ACHN (cell line): ENCODE measurements at places on chromosomes 4 and X.

DNA sequence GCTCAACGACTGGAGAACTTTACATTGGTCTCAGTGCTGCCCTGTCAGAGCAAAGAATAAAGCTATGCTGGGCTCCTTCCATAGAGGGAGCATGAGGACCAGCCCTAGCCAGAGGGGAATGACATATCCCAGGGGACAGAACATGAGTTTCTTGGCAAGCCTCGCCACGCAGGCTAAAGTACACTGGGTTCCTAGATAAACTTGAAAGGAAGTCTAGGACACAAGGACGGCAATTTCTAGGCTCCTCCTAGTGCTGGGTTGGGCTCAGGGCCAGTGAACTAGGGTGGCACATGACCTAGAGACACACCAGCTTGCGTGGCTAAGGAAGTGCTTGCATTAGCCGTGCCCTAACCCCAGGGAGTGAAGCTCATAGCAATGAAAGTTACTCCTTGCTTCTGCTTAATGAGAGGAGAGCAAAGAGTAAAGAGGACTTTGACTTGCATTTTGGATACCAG is 141.0 kb downstream of the MAB21L2 start:
- no peak for DNase-seq

- peak; percentile 1 for DNase-seq
These were observed 96.2 kb upstream of the CCSER1 start for GRCh38 chr4:90030953-90031352.

- DNase-seq = peak; percentile 9
These were observed 80.8 kb upstream of the MAB21L2 start for GRCh38 chr4:150501009-150501727.

DNA sequence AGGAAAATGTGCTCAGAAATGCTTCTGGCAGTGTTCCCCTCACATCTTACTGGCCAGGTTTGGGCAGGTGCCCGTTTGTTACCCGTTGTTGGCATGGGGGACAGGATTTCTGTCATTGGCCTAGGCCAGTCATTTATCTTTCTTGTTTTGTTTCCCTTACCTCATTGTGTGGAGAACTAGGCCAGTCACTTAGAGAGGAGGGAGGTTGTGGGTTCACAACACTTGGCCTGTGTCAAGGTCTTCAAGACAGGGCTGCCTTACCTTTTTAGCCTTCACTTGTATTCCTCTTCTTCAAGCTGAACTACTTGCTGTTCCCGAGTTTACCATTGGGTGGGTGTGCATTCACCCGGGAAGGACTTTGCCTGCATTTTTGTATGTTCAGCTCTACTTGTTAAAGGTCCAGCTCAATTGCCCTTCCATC is 17.7 kb downstream of the SNX25 start:
- DNase-seq = peak; percentile 21

- DNase-seq = no peak
These were observed 173.2 kb downstream of the PDGFC start for GRCh38 chr4:156798438-156798837.

GRCh38 chr4:77820649-77821561 is 1.7 kb upstream of the CNOT6L start:
- DNase-seq = no peak

GRCh38 chrX:73932522-73932921 is 369.5 kb downstream of the CHIC1 start:
- no peak for DNase-seq

DNA sequence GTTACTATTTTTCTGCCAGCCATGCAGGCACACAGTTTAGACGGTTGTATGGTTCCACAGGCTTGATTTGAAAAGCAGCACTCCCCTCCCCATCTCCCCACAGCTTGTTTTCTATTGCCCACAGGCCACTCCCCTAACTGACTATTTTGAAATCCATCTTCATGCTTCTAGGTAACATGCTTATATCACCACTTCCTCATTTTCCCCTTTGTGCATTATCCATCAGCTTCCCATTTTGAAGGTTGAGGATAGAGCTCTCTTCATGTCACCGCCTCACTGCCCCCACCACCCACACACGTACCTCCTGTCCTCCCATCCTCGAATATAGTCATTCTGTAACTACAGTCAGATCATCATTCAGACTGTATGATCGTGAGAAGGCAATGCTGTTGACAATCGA is 224.7 kb downstream of the MID1 start:
- DNase-seq = no peak

GRCh38 chr4:106671716-106672115 is 303.1 kb upstream of the GIMD1 start:
- no peak for DNase-seq

- DNase-seq = no peak
These were observed 388.9 kb downstream of the SPRY1 start for GRCh38 chr4:123785538-123785937.

DNA sequence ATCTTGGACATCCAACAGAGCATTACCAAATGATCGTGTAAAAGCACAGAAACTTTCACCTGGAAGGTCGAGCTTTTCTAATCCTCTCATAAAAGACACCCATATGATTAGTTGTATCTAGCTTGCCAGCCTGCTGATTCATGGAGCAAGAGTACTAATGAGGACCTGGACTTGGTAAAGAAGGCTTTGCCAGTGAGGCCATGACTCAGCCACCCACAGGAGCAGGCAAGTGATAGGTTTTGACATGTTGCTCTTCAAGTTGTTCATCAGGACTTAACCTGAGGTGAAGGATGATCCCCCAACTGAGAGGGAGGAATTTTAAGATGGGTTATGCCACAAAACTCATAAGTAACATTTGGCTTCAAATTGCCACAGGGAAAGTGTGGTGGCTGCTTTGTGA is 24.7 kb upstream of the EPGN start:
- peak; percentile 64 for DNase-seq

GRCh38 chr4:1874201-1874600 is 3.0 kb downstream of the NSD2 start:
- no peak for DNase-seq

- DNase-seq = no peak
These were observed 19.8 kb upstream of the SORCS2 start for GRCh38 chr4:7172508-7172907.

- no peak for DNase-seq
These were observed 1051.4 kb upstream of the PRKX start for GRCh38 chrX:4764888-4765287.

DNA sequence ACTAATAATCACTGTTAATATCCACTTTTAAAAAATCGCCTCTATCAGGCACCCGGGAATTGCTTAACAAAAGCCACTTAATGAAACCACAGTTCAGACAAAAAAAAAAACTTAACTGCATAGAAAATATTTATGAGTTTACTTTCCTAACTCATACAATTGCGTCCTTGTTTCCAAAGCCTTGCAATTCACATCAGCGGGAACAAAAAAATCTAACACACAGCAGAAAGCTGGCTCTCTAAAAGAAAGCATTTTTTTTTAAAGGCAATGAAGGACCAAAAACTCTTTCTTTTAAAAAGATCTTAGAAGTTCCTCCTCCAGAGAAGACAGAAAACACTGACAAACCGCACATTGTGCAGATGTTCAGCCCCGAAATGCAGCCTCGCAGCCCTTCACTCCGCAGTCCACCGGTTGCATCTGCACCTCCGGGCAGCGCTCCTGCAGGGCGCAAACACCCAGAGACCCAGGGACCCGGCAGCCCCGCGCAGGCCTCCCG is 812 bp downstream of the FAT1 start:
- DNase-seq = peak; percentile 42

DNA sequence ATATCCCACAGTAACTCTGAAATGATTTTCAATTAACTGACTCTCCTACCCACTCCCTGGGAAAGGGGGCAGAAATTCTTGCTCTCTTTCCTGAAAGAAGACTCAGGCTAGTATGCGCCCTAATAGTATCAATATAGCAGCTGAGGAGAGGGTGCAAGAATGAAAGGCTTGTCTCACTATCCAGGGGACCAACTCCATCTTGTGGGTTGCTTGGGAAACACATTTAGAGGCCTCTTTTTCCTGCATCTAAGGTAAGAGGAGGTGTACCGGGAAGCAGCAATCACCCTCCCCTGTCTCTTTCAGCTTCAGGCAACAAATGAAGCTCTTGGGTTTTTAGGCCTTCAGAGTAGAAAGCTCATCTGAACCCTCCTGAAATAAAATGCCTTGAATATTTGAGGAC is 11.3 kb downstream of the TMEM255A start:
- peak; percentile 3 for DNase-seq

DNA sequence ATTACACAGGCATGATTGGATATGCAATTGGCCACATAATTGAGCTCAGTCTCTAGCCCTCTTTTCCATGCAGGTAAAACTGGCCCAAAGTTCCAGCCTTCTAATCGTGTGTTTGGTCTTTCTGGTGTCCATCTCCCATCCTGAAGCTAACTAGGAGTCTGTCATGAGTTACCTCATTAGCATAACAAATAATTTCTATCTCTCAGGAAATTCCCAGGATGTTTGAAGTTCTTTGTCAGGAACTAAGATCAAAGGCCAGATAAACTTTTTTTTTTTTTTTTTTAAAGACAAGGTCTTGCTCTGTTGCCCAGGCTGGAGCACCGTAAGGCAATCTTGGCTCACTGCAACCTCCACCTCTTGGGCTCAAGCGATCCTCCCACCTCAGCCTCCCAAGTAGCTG is 15.8 kb downstream of the ATXN3L start:
- DNase-seq = no peak

DNA sequence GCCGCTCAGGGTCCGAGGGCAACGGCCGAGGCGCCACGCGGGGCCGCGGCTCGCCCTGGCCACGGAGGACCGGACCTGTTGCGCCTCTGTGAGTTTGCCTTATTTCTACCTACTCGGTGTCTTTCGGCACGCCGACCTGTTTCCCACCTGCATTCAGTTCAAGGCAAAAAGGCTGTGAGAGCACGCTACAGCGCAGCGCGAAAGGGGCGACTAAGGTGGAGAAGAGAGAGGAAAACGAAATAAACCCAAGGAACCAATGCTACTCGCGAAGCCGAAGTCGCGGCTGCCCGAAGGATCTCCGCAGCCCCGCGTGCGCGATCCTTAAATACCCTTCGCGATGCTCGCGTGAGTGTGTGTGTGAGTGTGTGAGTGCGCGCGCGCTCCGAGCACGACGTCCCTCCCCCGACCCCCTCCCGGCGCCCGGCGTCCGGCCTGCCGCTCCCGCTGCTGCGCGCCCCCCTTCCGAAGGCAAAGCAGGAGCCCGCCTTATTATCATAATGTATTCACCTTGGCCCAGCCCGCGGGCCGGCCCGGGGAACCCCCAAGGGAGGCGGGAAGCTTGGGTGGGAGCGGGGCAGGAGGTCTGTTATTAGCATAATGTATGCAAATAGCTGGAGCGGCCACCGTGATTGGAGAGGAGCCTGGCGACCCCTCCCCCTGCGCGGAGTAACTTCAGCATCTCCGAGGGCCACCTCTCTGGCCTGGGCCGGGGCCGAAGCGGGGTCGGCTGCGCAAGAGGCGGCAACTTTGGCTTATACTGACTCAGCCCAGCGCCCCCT is at the start of gene COL25A1:
TSS of gene COL25A1 (minus strand) at position 298 of the 779 bp plus-strand sequence.
- peak; percentile 25 for DNase-seq

DNA sequence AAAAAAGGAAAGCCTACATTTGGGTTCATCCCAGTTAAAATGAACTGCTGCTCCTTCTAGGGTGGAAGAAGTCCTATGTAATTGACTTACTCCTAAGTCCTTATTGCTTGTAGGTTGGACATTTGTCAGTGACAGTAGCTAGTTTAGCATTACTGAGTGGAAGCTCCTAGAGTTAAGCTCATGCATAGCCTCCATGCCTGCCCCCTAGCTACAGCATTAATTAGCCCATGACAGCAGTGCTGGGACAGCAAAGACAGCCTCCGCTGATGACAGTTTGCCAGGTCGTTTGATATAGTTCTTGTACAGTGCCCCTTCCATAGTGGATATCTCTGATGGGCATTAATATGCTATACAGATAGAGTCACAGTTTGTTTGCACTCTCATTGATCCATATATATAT is 18.7 kb upstream of the GALNTL6 start:
- no peak for DNase-seq

DNA sequence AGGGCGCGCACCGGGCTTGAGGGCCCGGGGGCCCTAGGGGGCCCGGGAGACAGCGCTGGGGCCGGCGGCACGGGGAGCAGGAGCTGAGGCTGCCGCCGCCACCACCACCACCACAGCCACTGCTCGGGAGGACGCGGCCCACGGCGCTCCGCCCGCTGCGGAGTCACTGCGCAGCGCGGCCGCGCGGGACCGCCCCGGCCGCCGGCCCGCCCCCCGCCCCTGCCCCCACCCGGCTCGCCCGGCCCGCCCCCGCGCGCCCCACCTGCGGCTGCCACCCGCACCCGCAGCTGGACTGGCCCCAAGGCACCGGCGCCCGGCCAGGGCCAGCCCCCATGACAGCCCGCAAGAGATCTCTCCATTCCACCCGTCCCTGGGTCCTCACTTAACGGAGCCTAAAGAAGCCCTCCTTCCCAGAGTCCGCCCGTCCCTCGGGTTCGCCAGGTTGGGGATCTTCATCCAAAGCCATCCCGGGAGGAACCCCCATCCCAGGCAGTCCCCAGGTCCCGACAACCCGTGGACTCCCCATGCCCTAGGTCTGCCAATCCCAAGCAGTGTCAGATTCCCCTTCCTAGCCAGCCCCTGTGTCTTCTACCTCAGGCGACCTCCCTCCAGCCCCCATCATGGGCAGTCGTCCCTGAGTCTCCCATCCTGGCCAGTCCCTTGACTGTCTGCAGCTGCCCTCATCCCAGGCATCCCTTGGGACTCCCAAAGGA is 40.0 kb upstream of the IQSEC2 start:
- no peak for DNase-seq

- DNase-seq = peak; percentile 39
These were observed 35.7 kb downstream of the ACE2 start for GRCh38 chrX:15564981-15565579.

DNA sequence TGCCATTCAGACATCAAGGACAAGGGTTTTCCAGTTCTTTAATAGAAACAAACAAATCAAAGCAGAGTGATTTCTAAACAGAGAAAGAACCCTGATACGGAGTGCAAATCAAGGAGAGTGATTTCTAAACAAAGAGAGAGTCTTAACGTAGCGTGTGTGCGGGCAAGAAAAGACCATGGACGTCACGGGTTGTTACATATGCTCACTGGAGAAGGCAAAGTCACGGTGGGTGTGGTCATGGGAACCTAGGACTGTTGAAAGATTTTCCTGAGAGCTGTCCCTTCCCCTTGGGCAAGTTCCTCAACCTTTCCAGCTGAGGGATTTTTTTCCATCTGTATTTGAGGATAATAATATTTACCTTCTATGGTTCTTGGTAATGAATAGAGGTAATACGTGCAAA is 95.0 kb upstream of the SLC34A2 start:
- DNase-seq = no peak

- no peak for DNase-seq
These were observed 497.9 kb downstream of the SMARCA1 start for GRCh38 chrX:129025376-129025775.

GRCh38 chr4:16154451-16154850 is 70.6 kb upstream of the PROM1 start:
- no peak for DNase-seq

- peak; percentile 25 for DNase-seq
These were observed 13.2 kb upstream of the XIAP start for GRCh38 chrX:123846577-123847038.

- peak; percentile 32 for DNase-seq
These were observed 885 bp downstream of the CCDC110 start for GRCh38 chr4:185470501-185471195.

DNA sequence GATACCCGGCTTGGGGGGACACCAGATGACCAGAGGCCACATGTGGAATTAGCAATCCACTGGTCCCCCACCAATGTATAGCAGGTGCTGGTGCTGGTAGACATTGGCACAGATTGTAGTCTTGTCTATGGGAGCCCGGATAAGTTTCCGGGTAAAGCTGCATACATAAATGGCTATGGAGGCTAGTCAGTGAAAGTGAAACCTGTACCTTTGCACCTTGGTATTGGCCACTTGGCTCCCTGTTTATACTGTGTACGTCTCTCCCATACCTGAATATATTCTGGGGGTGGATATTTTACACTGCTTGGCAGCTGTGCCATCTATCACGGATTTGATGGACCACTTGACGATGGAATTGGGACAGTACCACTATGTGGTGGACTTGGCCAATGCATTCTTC is 5.6 kb upstream of the TIGD2 start:
- no peak for DNase-seq

GRCh38 chrX:138651494-138651893 is 60.0 kb downstream of the FGF13 start:
- no peak for DNase-seq
